T-helper 1 cell (primary cell): ENCODE measurements at places on chromosomes 1 and 21.
A peak's percentile ranks its signal among the peaks of the same experiment; 100 is the strongest.

DNA sequence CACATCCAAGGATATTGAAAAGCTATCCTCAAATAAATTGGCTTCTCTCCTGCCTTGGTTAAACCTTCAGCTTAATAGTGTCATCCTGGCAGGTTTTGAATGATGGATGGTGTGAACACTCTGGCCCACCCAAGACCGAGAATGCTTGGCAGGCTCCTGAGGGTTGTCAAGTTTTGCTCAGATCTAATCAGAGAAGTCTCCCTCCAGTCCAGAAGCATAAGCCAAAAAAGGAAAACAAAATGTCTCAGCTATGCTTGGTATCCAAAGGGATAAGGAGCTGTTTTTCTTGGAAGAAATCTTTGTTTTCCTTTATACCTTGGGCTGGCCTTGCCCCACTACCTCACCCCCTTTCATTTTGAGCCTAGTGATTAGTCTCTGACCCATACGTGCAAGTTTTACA lies 172.7 kb downstream of the CRB1 start:
- no peak for DNase-seq

DNA sequence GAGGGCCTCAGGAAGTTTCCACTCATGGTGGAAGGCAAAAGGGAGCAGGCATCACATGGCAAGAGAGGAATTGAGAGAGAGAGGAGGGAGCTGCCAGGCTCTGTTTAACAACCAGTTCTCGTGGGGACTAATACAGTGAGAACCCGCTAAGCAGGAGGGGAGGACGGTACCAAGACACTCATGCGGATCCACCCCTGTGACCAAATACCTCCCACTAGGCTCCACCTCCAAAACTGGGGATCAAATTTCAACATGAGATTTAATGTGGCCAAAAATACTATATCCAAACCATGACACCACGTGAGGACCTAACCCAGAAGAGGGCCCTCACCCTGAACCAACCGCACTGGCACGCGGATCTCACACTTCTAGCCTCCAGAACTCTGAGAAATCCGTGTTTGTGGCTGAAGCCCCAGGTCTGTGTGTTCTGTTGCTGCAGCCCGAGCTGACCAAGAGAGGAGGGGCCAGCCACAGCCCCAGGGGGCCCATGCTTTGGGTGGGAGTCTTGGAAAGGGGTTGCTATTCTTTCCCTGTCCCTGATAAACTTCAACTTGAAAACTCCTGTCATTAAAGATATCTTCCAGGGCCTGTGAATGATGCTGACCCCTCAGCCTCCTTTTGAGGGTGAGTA lies 32.0 kb downstream of the TRIM67 start:
- no peak for DNase-seq

GRCh38 chr1:245483247-245483646 lies 328.5 kb downstream of the KIF26B start:
- DNase-seq, result no peak

GRCh38 chr1:157360023-157360390 lies 192.3 kb downstream of the FCRL5 start:
- DNase-seq, result no peak

DNA sequence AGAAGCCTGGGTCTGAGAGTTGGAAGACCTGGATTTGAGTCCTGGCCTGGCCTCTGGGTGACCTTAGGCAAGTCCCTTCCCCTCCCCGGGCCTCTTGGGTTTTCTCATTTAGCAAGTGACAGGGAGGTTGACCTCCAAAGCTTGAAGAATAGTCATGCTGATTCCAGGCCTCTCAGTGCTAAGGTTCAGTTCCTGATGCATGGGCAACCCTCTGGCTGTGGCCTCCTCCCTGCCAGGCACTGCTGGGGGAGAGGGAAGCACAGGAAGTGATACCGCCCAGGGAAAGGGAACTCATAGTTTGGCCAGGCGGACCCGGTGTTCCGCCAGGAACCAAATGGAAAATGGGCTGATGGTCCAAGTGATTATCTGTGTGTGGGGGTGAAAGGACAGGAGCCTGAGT lies 23.6 kb upstream of the WASF2 start:
- DNase-seq, result no peak

- DNase-seq, result no peak
Measured at GRCh38 chr21:30256100-30256499, 26.6 kb downstream of the KRTAP24-1 start.

DNA sequence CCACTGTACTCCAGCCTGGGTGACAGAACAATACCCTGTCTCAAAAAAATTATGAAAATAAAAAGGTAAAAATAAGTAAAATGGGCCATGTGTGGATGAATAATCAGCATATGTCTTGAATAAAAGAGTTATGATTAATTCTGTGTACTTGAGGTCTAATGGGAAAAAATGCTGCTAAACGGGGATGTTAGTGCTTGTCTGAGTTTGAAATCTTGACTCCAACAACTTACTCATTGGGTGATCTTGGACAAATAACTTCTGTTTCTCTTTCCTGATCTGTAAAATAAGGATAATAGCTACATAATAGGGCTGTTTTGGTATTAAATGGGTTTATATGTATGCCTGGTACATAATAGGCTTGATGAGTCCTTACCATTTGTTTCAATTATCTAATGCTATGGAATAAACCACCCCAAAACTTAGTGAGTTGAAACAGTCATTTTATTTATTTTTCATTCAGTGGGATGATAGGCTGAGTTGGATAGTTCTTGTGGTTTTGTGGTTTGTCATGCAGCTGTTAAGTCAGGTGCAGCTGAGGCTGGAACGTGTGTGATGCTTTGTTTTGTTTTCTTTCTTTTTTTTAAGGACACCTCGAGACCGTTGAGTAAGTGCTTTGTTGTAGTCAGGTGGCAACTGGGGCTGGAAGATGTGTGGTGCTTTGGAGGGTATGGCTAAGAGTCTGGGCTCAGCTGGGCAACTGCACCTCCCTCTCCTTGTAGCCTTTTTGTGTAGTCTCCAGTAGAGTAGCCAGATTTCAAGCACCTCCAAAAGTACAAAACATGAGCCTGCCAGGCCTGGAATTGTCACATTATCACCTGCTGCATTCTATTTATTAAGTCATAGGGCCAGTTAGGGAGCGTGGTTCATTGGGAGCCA lies 4.9 kb downstream of the MDM4 start:
- peak; percentile 59 for DNase-seq

- no peak for DNase-seq
Measured at GRCh38 chr21:35239811-35240219, 190.7 kb upstream of the RUNX1 start.

DNA sequence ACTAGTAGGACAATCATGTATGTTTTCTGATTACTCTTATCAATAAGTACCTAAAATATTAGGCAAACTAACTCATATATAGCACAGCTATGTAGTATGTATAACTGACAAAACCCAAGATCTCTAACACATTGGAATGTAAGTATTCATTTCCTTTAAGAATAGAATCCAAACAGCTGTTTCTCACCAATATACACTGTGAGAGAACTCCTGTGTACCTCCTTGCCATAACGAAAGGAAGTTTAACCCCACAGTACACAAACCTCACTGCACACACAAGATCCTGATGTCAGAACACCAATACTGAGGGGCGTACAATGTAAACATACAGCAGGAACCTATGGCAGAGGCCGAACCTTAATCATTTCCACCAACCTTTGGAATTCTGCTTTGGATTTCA lies 113.0 kb downstream of the SMYD3 start:
- DNase-seq, result no peak

- DNase-seq, result no peak
Measured at GRCh38 chr1:206826394-206826793, 39.0 kb upstream of the IL20 start.

GRCh38 chr1:147837129-147837963 lies 65.2 kb upstream of the GJA8 start:
- DNase-seq, result no peak

DNA sequence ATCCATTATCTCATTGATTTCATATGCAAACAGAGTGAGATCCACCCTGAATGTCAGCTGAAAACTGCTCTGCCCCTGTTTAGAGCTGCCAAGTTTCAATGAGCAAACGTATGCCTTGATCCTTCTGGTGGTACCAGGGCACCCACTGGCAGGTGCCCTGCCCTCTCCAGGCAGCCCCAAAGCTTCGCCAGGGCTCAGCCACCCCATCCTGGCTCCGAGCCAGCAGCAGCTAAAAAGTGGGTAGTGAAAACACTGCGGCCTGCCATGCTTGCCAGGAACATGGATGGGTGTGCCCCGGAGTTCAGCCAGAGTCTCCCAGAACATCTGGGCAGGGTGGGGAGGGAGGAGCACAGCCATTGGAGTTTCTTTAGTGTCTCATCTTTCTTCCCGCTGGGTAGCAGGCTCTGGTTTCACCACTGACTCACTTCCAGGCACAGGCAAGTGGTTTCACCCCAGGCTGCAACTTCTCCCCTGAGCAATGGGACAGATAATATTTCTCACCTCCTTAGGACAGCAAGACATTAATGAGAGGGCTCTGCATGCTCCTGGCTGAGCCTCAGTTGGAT lies 8.1 kb upstream of the LMX1A start:
- DNase-seq, result no peak

DNA sequence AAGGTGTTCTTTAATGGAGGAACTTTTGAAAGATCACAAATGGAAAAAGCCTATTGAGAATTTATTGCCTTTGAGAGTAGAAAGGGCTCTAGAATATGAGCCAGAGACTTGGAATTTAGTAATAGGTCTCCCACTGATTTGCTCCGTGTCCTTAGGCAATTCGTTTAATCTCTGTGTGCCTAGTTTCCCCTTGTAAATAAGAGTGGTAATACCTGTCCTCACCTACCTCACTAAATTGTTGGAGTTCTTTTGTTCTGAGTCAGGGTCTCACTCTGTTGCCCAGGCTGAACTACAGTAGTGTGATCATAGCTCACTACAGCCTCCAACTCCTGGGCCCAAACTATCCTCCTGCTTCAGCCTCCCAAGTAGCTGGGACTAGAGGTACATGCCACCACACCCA lies 15.0 kb upstream of the TEKT2 start:
- no peak for DNase-seq

DNA sequence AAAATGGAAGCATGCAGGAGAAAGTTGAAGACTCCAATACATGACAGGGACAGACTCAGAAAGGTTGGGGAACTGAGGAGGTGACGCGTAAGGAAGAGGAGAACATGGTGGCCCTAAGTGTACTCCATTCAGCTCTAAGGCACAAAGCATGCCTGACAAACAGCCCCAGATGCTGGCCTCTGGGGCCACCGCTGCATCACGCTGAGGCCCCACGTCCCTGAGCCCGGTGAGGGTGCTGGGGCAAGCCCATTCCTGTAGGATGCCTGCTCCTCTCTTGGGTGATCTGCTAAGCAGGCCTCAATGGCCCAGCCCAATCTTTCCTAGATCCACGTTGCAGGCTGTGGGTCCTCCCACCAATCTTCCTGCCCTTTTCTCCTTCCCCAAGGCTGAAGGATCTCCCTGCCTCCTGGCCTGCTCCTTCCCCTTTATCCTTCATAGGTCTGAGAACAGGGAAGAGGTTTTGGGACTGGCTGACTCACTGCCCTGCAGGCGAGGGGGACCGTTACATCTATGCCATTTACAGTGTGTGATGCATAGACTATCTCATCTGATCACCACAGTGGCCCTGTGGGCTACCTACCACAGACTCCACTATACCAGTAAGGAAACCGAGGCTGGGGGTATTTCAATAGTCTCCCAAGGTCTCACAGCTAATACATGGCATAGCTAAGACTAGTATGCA lies 16.8 kb upstream of the NID1 start:
- no peak for DNase-seq

- DNase-seq, result no peak
Measured at GRCh38 chr21:26499495-26499894, 73.6 kb downstream of the CYYR1 start.

DNA sequence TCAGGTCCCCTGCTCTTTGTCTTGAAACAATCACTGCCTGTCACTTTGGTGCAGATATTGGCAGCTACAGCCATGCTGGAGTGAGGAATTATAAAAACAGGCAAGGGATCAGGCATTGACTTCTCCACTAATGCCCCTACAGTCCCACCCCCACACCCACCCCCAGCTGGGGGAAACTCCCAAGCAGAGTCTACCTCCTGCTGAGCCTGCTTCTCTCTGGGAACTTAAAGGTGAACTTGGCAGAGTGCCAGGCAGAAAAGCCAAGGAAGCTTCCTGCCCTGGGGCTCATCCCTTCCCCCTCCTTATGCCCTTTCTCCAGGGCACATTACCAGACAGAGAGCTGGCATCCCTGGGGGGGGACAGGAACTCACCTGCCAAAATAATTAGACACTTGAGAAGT lies 6.7 kb downstream of the NCMAP start:
- no peak for DNase-seq

GRCh38 chr1:65067491-65068201 lies 80.4 kb upstream of the AK4 start:
- peak; percentile 58 for DNase-seq

- DNase-seq, result no peak
Measured at GRCh38 chr1:68294367-68295066, 62.2 kb upstream of the WLS start.

- no peak for DNase-seq
Measured at GRCh38 chr1:92709738-92710137, 75.2 kb downstream of the EVI5 start.

GRCh38 chr21:38841472-38841871 lies 35.7 kb downstream of the ETS2 start:
- DNase-seq, result no peak

DNA sequence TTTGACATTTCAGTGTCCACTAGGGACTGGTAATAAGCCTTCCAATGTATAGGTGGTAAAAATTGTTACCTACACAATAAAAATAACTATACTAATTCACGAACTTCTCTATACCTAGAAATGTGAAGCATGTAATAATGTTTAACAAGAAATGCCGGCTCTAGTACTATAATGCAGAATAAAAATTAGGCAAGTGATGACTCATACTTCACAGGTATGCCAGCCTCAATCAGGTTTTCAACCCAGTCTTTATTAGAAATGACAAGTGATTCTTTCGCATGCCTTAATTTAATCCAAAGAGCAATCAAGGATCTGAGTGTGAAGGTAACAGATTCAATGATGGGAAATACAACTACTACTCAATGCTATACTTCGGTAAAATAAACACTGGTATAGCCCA lies 134.9 kb downstream of the RERE start:
- no peak for DNase-seq

DNA sequence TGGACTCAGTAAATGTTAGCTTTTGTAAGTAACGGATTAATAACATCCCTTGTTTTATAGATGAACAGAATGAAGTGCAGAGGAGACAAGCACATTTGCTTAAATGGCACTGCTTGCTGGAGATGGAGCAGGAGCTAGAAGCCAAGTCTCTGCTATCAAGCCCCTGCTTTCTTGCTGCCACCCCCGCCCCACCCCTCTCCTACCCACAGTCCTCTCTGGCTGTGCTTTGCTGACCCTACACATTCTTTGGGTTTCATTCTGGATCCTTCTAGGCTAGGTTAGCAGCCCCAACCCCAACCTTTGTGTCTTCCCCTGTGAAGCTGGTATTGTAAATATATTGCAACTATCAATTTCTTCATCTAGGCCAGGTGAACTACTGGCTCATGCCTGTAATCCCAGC lies 77.5 kb upstream of the CAPZB start:
- no peak for DNase-seq

DNA sequence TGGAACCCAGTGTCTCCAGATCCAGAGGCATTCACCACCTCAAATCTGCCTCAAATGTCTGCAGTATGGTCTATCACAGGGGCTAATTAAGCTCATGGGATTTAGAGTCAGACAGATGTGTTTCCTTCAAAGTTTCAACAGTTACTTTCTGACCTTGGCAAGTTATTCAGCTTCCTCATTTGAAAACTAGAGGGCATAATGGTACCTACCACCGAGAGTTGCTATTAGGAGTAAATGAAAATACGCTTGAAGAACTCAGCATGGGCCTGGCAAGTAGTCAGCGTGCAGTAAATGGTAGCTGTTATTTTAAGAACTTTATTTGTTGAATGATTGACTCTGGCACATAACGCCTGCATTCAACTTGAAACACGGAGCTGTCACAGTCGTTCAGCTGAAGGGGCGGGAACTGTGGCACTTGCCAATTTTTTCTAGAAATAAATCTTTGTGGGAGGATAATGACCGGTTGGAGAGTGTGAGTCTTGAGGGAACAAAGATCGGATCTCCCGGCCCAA lies 1.2 kb upstream of the CAP1 start:
- DNase-seq, result no peak
